ENCODE measurements at places on chromosomes 16 and 17.

DNA sequence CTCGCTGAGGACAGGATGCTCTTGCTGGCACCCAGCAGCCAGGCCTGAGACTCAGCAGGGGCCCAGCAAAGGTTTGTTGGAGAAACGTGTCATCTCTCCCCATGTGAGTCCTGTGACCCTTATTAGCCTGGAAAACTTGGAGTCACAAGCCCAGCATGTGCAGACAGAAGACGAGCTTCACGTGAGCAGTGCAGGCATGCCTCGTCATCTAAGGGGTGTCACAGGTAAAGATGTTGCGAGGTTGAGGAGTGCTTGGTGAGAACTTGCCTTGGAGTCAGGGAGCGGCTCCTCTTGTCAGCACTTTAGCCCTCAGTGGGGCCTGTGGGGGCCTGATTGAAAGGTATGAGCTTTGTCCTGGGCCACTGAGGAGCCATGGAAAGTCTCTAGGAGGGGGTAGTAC, 2.1 kb upstream of the CTRL start:
- DNase-seq: no peak

DNA sequence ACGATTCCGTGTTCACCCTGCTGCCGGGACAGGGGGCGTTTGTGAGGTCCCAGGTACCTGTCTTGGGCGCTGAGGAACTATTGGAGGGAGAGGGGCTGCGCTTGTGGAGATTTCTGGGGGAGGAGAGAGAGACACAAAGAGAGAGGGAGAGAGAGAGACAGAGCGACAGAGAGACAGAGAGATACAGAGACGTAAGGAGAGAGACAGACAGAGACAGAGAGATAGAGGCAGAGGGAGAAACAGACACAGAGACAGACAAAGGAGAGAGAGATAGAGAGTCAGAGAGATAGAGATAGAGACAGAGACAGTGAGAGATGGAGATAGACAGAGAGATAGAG, 24.5 kb upstream of the ITGAX start:
- DNase-seq: no peak

DNA sequence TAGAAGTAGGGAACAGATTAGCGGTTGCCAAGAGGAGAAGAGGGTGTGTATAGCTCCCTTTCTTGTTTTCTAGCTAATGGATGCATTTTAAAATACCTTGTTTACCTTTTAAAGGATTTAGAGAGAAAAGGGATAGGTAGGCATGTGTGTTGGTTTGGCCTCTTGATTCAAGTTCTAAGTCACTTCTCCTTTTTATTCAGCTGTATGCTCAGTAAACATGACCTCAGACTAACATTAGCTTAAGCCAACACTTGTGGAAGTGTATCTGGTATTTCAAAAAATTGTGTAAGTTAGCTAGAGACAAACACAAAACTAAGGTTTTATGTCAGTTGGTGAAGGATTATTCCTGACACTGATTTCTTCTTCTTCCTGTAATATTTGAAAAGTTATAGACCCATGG, 204.1 kb upstream of the NOG start:
- no peak for DNase-seq

GRCh38 chr17:67544364-67544955, 167.4 kb downstream of the PITPNC1 start:
- no peak for DNase-seq

DNA sequence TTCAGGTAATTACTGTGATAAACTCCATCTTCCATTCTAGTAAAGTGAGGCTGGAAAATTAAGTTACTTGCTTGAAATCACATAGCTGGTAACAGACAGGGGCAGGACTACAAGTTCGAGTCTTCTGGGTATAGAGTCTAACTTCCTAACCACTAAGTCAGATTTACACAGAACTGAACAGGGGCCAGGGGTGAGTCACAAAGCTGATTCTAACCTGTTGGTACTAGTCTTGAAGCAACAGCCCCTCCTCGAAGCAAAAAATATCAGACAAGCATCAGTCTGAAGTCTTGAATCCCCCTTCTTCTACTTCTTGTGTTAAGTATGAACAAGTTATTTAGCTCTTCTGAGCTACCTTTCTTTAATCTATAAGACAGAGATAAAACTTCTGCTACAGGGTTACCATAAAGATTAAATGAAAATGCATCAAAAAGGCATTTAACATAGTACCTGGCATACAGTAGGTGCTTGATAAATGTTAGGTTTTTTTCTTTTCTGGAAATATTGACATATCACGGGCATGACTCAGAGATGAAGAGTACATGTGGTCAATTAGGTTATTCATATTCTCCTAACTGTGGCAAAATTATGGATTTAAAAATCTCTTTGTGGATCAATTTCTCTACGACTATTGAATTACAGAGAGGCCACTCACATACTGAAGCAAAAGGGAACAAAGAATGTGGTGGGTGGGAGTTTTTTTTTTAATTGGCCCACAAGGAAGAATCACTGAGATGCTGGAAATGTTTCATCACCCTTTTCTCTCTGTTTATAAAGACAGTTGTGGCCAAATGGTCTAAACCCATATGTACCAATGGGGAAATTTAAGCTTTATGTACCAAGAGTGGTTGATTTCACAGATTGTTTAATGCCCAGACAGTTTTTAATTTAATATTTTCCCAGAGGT, 266.9 kb upstream of the DYNLRB2 start:
- DNase-seq: no peak

- no peak for DNase-seq
Observed at GRCh38 chr17:40481106-40481505, 20.3 kb downstream of the TNS4 start.

- no peak for DNase-seq
Observed at GRCh38 chr17:17924131-17924856, 47.9 kb downstream of the TOM1L2 start.

DNA sequence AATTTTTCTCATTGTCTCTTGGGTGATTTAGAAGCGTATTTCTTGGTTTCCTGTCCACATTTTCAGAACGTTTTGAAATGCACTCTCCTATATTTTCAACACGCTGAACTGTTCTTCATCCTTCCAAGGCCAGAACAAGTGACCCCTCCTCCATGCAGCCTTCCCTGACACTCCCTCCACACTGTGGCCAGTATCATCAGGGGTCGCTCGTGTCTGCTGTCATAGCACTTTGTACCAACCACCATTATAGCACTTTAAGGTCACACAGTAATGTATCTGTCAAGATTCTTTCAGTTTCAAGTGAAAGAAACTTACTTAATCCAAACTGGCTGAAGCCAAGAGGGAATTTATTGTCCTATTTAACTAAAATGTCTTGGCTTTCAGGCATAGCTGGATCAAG, 17.5 kb upstream of the IL21R start:
- DNase-seq: no peak

DNA sequence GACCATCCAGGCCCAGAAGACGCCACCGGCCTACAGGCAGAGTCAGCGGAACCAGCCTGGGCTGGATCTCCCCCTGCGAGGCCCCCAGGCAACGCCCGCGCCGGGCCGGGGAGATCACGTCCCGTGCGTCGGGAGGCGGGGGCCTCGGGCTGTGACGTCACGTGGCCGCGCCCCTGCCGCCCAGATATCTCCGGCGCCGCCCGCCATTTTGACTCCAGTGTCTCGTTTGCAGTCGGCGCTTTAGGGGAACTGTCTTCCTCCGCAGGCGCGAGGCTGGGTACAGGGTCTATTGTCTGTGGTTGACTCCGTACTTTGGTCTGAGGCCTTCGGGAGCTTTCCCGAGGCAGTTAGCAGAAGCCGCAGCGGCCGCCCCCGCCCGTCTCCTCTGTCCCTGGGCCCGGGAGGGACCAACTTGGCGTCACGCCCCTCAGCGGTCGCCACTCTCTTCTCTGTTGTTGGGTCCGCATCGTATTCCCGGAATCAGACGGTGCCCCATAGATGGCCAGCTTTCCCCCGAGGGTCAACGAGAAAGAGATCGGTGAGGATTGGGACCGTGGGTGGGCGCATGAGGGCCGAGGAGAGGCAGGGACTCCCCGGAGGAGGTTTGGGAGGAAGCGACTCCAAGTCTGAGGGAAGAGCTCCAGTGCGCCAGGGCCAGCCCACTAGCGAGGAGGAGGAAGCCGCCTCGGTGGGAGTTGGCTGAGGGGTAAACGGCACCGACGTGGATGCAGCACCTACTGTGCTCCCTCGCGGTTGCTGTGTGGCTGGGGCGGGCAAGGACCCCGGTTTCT, at the start of gene WSB1:
WSB1 (plus strand) TSS at position 217 of the 791 bp plus-strand sequence; CDS start at position 499, 282 bp downstream.
- DNase-seq: peak; percentile 90

DNA sequence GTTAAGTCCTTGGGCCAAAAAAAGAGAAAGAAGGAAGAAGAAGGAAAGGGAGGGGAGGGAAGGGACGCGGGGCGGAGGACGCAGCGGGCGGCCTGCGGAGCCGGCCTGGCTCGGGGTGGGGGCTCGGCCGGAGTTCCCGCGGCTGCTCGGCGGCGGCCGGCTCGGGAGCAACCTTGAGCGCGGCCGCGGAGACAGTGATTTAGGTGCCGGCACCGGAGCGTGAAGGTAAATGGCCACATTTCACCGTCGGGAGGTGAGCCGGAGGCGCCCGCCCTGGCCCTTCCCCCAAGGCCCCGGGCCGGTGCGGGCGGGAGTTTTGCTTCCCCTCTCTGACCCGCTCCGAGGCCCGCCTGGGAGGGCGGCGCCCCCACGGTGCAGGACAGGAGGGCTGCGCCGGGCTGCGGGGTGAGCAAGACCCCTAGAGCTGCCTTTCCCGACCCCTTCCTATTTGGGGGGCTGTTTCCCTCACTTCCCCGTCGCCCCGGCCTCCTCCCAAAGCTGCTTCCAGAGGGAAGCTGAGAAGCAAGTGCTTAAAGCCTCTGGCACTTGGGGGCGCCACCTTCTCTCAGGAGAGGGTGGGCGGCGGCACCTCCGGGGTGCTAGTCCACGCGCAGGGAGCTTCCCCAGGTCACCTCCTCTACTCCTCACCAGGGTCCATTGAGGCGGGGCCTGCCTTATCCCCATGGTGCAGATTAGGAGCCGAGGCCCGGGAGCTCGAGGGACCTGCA, 56.5 kb downstream of the MRM1 start:
- DNase-seq: no peak

- DNase-seq: no peak
Observed at GRCh38 chr17:28702026-28702751, 9.5 kb downstream of the PROCA1 start.

- DNase-seq: no peak
Observed at GRCh38 chr16:30369938-30370455, 297 bp downstream of the TBC1D10B start.

- no peak for DNase-seq
Observed at GRCh38 chr16:46573008-46573833, 48.0 kb downstream of the SHCBP1 start.

DNA sequence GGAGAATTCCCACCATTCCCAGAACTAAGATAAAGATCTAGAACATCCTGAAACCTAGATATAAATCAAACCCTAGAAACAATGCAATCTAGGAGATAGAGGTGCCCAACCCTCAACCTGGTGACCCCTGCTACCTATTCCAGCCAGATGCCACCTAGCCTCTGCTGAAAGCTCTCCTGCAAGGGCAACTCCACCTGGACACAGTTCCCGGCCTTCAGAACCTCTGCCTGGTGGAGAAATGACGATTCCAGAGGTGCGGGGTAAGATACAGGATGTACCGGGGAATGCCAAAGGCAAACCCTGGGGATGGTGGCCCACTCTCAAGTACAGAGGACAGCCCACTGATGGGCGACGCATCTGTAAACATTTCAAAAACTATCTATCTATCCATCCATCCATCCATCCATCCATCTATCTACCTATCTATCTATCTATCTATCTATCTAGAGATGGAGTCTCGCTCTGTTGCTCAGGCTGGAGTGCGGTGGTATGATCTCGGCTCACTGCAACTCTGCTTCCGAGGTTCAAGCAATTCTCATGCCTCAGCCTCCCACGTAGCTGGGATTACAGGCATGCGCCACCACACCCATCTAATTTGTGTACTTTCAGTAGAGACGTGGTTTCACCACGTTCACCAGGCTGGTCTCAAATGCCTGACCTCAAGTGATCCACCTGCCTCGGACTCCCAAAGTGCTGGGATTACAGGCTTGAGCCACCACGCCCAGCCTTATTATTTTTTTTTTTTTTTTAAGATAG, 19.0 kb downstream of the MEAK7 start:
- no peak for DNase-seq

All from effector CD4-positive, alpha-beta T cell (primary cell).